OCI-LY7 (cell line): ENCODE measurements at places on chromosomes 4 and X.
A peak's percentile ranks its signal among the peaks of the same experiment; 100 is the strongest.

DNA sequence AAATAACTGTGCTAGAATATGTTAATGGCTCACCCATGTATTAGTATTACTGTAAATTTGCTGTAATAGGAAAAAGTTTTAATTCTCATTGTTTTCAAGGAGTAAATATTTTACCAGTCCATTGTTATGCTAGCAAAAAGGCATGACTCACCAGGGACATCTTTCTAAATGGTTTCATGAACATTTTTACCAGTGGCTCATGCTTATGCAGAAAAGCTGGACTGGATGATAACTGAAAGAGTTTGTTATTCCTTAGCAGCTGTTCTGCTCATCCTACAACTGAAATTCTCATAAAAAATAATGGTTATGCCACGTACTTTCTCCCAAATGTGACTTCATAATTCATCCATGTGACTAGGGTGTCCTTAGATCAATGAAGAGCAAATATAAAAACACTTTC lies 111.9 kb upstream of the PCDH18 start:
- DNase-seq: no peak

- no peak for DNase-seq
Measured at GRCh38 chr4:111959222-111959621, 186.0 kb upstream of the FAM241A start.

DNA sequence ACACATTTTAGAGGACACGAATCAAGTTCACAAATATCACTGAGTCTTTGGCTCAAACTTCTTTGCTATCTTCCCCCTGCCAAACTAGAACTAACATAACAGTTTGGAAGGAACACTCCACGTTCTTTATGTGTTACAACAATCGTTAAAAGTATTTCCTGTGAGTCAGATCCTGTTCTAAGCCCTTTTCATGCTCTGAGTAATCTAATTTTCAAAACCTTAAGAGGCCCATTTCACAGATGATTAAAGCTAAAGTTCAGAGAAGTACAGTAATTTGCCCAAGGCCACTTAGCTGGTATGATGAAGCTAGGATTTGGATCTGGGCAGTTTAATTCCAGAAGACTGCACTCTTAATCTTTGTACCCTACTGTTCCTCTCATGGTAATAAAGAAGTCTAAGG lies 854.4 kb upstream of the INTU start:
- no peak for DNase-seq

DNA sequence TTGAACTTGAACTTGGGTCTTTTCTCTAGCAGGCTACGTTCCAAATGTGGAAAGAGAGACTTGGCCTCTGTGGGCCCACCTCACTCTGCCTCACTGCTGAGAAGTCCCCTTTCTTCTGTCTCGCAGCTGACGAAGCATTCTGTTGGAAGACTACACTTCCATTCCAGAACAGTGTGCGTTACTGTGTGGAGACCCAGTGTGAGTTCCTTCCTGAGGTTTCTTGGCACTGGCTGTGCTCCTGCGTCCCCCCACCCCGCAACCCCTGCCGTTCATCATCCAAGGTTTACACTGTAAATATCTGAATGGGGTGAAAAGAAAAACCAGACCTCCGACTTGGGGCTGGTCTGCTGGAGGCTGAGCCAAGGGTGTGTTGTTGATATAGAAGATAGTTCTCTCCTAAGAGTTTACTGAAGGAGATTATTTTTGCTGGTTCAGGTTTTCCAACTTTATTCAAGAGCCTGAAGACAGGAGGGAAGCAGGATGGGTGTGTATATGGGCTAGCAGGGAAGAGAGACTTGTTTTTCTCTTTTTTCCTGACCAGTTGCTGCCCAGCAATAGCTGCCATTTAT lies 34.7 kb downstream of the NHSL2 start:
- no peak for DNase-seq

DNA sequence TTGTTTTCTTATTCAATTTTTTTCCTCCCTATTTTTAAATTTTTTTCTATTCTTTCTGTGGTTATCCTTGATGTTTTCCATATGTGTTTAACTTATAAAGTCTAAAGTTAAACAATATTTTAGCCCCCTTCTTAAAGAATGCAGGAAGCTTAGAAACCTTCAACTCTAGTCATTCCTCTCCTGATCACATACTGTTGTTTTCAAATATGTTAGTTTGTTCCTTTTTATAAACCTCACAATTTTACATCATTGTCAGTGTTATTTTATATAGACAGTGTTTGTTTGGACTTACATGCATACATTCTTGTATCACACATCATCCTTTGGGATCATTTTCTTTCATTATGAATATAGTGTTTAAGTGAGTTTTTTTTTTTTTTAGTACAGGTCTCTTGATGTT lies 31.6 kb downstream of the KANTR start:
- no peak for DNase-seq

DNA sequence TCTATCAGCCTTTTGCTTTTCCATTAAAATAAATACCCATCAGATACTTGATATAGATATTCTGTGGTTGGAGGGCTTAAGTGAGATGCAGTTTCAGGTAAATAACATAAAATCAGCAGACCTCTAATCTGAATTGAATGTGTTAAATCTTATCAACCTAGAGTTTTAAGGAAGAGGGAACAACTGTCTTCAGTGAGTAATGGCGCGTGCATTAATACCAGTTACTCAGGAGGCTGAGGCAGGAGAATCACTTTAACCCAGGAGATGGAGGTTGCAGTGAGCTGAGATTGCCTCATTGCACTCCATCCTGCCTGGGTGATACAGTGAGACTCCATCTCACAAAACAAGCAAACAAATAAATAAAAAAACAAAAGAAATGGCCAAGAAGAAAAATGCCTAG lies 54.3 kb downstream of the FAT4 start:
- DNase-seq: no peak

DNA sequence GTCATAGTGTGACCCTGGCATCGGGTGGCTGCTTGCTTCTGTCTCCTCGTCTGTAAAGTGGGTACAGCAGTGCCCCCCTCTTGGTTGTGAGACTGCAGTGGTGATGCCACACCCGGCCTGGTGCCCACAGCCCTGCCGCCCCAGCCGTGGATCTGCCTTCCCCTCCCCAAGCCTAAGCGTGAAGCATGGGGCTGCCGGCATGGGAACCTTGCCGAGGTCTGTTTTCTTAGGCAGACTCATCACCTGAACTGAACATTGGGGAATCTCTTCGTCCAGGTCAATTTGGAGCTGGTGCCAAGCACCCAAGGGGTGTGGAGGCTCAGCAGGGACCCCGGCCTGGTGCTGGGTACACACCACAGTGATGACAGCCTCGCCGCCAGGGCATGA lies 108.4 kb downstream of the PSAPL1 start:
- DNase-seq: no peak

DNA sequence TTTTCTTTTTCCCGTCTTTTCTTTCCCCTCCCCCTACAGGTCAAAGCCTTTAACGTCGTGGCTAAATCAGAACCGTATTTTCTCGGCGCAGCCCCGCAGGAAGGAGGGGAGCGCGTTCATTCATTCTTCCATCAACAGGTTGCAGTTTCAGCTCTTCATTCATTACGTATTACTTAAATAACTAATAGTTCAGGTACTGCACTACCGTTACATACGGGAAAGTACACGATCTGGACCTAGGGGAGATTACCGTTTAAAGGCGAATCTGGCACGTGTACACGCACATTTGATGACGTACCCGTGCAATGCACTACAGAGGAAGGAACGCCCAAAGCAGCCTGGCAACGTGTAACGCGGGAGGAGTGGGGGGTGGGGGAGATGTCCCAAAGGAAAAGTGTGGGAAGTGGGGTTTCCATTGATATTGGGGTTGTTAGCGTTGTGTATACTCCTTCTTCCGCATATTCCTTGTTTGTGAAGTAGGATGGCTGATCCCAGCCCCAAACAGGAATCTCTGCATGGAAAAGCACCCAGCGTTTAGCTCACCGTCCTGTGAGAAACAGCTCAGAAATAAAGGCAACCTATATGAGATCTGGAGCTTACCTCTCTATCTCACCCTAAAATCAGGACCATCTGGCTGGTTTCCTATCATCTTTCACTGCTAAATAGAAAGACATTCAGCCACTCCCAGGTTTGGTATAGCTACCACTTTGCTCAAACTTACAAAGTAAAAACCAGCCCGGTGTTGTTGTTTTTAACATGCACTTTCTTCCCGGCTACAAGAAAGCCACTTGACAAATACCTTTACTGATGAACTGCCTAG lies 585 bp upstream of the SEC24D start:
- DNase-seq: peak; percentile 70

- no peak for DNase-seq
Measured at GRCh38 chr4:2074588-2074987, 15.5 kb downstream of the NAT8L start.

- DNase-seq: no peak
Measured at GRCh38 chr4:74631988-74632387, 162.3 kb downstream of the BTC start.

DNA sequence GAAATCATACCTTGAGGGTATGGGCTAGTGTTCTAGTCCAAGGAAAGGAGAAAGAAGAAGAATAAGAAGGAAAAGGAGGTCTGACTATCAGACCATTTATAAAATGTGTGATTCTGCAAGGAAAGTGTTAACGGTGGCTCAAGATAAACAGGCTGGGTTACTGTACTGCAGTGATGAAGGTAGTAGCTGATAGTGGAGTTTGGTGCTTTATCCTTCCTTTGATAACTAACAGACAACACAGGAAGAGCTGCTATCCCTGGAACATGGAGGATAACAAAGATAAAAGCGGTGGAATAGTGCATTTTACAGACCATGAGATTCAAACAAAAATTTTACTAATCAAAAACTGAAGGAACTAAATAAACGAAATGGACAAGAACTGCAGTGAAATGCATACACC lies 2.6 kb downstream of the UNC5C start:
- no peak for DNase-seq

- no peak for DNase-seq
Measured at GRCh38 chrX:16664074-16664473, 14.1 kb downstream of the S100G start.
